ENCODE measurements at places on chromosomes 11 and 22. TPM values are rescaled to one million over a fixed set of nuclear protein-coding genes. Genes with fewer than 3 reads are reported as not detected.

Gene CRYBA4
- not detected for total RNA-seq

Gene SLC22A9
- not detected for total RNA-seq

Gene GGT5
- total RNA-seq, result not detected

GRCh38 chr22:29106839-29107238 is 34.0 kb downstream of the KREMEN1 start:
- no peak for DNase-seq

GRCh38 chr22:42655693-42656092 is 6.5 kb upstream of the CYB5R3 start:
- DNase-seq, result no peak

DNA sequence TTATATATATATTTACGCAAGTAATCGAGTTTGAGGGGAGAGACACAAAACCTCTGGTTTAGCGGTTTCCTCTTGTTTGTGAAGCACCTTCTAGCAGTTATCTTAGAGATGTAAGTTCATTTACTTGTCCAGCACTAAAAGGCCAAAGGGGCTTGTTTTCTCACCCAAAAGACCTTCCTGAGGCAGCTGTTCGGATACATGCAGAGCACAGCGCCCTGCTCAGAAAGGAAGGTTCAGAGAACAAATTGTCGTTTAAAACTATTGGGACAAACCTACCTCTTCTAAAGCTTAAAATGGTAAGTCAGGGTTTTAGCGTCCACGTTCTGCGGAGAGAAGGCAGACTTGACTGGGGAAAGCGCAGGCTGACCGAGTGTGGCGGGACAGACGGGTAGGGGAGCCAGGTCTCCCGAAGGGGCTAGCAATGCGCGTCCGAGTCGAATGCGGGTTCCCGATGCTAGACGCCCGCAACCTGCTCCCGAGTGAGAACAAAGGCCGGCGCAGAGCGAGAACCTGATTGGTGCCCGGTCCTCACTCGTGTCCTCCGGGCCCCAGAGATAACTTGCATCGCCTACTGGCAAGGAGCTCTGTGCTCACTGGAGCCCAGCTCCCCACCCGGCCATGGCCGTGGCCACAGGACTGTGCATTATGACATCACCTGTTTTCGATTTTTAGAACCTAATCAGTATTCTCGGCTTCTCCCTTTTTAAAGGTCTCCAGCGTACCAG is 1.0 kb upstream of the SESN3 start:
- peak; percentile 12 for DNase-seq

Measured in M059J (cell line).